Naive thymus-derived CD8-positive, alpha-beta T cell (primary cell): ENCODE measurements at places on chromosomes 1 and 21.

DNA sequence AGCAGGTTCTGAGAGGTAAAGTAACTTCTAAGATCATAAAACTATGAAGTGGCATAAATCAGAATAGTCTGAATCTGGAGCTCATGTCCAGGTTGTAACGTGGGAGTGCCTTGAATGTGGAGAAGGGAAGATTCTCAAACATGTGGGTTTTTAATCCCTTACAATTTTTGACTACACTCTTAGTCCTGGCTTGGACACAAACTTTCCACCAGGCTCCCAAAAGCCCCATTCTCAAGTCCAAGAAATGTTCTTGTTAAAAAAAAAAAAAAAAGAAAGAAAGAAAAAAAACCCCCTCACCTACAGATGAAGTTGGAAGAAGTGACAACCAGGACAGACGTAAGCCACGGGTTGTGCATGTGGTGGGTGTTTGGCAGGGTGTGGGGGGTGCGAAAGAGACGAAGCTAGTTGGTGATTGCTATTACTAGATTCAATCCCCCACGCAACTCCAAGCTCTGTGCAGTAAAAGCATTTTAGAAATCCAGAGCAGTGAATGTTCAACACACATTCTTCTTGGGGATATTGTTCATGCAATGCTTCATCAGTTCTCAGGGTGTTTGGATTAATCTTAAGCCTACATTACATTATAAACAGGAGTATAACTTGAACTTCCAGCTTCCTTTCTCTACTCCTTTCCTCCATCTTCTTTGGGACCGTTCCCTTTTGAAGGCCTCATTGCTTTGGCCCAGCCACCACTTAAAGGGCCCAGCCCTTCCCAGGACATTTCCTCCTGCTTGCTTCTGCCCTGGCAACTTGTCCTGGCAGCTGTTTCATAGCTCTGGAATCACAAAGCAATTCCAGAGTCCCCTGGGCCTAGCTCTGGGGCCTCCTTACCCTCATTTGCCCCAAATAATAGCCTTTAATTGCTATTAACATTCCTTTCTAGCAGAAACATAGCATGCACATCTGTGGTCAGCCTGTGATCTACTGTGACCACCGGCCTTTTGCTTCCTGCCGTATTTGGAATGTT lies 41.8 kb downstream of the PHC2 start:
- DNase-seq, result no peak

DNA sequence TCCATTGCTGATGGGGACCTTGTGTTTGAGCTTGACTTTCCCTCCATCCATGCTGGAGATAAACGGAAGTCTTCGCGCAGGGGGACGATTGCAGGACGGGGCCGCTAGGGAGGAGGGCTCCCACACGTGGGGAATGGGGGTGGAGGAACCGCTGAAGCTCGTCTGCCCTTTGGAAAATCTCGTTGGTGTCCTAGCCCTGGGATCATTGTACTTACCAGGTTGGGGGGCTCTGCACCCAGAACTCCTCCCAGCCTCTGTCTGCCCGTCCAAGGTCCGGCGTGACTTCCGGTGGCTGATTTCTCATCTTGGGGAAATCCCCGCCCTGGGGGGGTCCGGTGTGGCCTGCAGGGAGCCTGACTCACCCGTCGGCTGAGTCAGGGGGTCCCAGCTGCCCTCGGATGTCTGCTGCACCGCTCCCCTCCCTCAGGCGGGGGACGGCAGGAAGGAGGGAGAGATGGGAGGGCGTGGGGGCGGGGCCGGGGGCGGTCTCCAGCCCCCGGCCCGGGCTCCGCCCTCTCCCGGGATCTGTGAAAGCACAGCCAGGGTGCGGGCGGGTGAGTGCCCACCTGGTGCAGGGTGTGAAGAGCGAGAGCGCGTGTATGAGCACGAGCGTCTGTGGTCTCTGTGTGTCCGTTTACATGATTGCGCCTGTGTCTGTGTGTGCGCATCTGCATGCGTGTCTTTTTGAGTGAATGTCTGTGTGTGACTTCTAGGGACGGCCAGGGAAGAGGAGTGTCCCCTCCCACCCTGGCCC lies 35.8 kb downstream of the PIK3CD start:
- peak; percentile 79 for DNase-seq

DNA sequence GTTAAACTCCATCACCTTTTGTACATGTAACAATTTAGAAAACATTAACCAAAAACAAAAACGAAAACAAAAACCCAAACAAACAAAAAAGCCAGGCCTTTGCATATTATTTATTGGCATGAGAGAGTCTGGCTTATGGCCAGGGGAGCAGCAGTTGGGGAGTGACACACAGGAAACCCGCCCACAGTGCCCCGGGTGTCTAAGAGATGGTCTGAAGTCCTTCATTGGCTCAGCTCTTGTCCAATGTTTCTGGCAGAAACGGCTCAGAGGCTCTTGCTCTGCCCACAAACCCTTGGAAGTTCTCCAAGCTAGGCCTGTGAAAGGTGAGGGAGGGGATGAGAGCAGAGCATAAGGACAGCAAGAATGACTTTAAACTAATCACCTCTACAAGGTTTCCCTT lies 131.5 kb downstream of the CNIH3 start:
- DNase-seq, result no peak

- DNase-seq, result no peak
Measured at GRCh38 chr1:180966744-180967536, 54.2 kb downstream of the KIAA1614 start.

DNA sequence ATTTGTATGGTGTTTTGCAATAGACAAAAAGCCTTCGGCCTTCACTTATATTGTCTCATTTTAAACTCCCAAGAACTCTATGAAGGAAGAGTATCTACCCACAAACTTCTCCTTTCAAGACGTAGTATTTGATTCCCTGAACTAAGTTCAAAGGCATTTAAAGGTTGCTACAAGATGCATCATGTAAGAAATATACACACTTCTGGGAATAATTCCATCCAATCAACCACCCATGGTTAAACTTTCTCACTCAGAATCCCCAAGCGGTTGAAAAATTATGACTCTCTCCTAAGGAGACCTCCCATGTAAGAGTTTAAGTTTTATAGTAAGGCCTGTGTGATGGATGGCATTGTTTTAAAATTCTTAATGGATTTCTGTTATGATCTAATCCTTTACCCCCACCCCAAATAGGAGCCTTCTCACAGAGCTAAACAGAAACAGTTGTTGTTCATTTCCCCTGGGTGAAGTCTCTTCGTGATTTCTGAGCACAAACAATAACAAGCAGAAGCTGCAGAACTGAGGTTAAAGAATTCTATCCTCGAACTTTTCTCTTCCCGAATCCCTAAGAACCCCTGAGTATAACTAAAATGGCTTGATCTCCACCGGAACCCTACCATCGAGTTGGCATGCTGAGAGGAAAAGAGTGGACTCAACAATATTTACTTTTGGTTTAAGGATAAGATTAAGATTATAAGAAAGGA lies 185.0 kb downstream of the TGFBR3 start:
- no peak for DNase-seq

- DNase-seq, result no peak
Measured at GRCh38 chr1:50697440-50698421, 262.3 kb downstream of the FAF1 start.

- DNase-seq, result no peak
Measured at GRCh38 chr1:236397173-236397759, 3.2 kb downstream of the EDARADD start.

DNA sequence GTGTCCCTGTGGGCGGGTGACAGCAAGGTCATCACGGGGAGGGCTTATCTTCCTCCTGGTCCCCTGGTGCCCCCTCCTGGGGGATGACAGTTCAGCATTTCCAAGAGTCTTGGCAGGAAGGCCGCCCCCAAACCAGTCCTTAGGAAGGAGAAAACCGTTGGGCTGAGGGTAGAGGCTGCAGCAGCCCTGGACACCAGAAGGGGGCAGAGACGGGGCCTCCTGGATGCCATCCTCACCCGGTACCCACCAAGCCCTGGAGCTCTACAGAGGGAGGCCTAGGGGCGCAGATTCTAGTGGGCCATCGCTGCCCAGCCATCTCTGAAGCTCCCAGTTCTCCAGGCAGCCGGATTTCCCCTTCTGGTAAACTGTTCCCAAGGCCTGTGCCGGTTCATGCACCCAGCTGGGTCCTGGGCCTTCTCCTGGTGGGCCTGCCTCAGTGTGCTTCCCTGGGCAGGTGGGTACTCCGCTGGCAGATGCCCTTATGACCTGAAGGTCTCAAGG lies 14.8 kb upstream of the ZNF669 start:
- no peak for DNase-seq

GRCh38 chr1:182703539-182703938 lies 19.2 kb upstream of the RGS8 start:
- no peak for DNase-seq

DNA sequence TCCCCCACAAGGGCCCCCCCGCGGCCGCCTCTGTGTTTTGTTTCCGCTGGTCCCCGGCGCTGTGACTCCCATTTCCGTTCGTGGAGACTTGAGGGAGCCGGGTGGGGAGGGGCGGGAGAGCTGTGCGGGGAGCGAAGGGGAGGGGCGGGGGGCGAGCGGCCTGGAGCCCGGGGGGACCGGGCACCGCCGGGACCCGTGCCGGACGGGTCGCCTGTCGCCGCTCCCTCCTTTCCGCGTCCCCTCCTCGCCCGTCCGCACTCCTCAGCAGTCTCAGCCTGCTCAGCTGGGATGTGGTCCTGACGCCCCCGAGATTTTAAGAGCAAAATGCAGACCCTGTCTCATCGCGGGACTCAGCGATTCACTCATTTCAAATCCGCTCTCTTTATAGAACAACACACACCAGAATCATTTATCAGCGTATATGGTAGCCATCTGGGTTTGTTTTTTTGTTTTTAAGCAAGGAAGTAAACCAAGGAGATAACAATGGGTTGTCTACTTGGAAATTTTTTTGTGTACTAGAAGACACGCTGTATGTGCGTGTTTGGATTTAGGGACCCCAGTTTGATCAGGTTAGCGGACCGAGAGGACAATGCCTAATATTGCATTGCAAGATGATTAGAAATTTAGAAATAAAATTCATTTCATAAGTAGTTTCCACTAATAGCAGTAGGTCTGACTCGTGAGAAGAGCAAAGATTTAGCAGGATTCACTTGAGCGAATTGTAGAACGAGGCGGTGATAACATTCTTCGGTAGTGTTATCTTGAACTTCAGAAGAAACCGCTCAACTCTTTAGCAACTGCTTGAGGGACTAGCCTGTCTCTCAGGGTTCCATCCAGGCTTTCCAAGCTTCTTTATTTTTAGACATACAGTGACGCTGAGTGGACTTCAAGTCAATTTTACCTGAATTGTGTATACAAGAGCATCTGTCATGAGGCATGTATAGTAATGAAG lies 1.1 kb downstream of the GABPA start:
- DNase-seq, result no peak

- no peak for DNase-seq
Measured at GRCh38 chr1:83920320-83920719, 78.6 kb downstream of the TTLL7 start.

GRCh38 chr1:219075121-219075879 lies 98.4 kb upstream of the LYPLAL1 start:
- DNase-seq, result no peak

- DNase-seq, result no peak
Measured at GRCh38 chr1:35570589-35571137, 2.5 kb upstream of the TFAP2E start.

GRCh38 chr1:114499478-114499877 lies 11.5 kb downstream of the TRIM33 start:
- DNase-seq, result no peak
